Activated naive CD4-positive, alpha-beta T cell treated with anti-CD3 and anti-CD28 coated beads for 36 hours (primary cell): ENCODE measurements at places on chromosomes 16 and 17. TPM values are rescaled to one million over a fixed set of nuclear protein-coding genes. Genes with fewer than 3 reads are reported as not detected.

DNA sequence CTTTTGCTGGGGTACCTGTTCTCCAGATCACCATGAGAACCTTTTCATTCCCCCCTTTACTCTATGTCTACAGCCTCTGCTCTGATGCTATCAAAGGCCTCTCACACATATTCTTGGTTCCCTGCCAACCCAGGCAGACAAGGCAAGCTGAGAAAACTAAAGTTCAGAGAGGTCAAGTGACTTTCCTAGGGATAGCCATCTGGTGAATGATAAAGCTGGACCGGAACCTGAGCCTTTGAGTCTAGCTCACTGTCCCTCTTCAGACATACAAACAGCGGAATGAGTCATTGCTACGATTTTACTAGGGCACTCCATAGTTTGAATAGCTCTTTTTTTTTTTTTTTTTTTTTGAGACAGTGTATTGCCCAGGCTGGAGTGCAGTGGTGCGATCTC is 73.3 kb downstream of the XYLT1 start:
- no peaks in the 10 kb centered on the region for H3K36me3 ChIP-seq
- peaks cover 22% of the 10 kb centered on the region for H3K4me1 ChIP-seq
- no peak overlapping the region for H3K4me3 ChIP-seq
- no peaks in the 10 kb centered on the region for H3K27me3 ChIP-seq
- no peak for DNase-seq
- no peak overlapping the region for H3K27ac ChIP-seq

GRCh38 chr16:56609463-56609921 is 1.1 kb downstream of the MT2A start:
- H3K36me3 ChIP-seq = no peaks in the 10 kb centered on the region
- H3K4me1 ChIP-seq = peaks cover 72% of the 10 kb centered on the region
- peak overlapping the region; percentile 88 for H3K27ac ChIP-seq
- no peaks in the 10 kb centered on the region for H3K27me3 ChIP-seq

DNA sequence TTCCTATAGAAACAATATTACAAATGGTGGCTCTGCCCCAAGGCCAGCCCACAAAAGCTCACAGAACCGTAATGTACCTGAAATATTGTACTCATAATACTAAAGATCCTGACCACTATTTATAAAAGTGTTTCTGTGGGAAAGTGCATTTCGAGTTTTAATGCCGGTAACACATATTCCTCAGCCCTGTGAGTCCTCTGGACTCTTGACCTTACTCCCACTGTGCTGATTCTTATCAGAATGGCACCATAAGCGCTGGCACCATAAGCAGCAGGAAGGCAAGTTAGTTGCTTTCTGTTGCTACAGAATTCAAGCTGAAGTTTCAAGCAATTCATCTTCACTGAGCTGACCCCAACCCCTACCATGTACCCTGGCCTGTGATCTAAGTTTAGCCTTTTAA is 36.4 kb upstream of the MED13 start:
- H3K4me3 ChIP-seq = no peak overlapping the region
- no peaks in the 10 kb centered on the region for H3K36me3 ChIP-seq
- no peaks in the 10 kb centered on the region for H3K27me3 ChIP-seq

GRCh38 chr16:28529124-28529523 is 9.7 kb downstream of the NUPR1 start:
- no peaks in the 10 kb centered on the region for H3K27me3 ChIP-seq
- H3K36me3 ChIP-seq = no peaks in the 10 kb centered on the region
- DNase-seq = no peak
- no peak overlapping the region for H3K4me3 ChIP-seq
- no peak overlapping the region for H3K27ac ChIP-seq

- no peak overlapping the region for H3K27ac ChIP-seq
- H3K36me3 ChIP-seq = no peaks in the 10 kb centered on the region
- H3K27me3 ChIP-seq = peaks cover 3% of the 10 kb centered on the region
- DNase-seq = no peak
- no peak overlapping the region for H3K4me3 ChIP-seq
- H3K4me1 ChIP-seq = peaks cover 9% of the 10 kb centered on the region
Observed at GRCh38 chr17:47232465-47232864, 21.2 kb upstream of the ITGB3 start.

- no peak overlapping the region for H3K4me3 ChIP-seq
- peaks cover 37% of the 10 kb centered on the region for H3K36me3 ChIP-seq
- H3K27me3 ChIP-seq = no peaks in the 10 kb centered on the region
- H3K4me1 ChIP-seq = no peaks in the 10 kb centered on the region
Observed at GRCh38 chr17:62597920-62598319, 29.6 kb upstream of the MRC2 start.

DNA sequence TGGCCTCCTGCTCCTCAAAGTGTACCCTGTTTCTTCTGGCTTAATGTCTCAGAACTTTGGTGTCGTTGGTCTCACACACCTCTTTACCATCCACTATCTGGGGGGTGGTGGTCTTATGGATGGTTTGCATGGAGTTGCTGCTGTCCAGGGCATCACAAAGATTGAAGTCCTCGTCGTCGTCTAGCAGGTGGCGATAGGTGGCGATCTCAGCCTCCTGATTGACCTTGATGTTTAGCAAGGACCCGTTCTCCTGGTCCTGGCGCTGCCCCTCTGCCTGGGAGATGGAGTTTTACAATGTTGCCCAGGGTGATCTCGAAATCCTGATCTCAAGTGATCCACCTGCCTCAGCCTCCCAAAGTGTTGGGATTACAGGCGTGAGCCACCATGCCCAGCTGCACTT is 31.1 kb upstream of the HELZ start:
- DNase-seq = no peak
- no peak overlapping the region for H3K27ac ChIP-seq
- H3K36me3 ChIP-seq = no peaks in the 10 kb centered on the region
- no peaks in the 10 kb centered on the region for H3K4me1 ChIP-seq
- no peak overlapping the region for H3K4me3 ChIP-seq

GRCh38 chr16:57998486-57998885 is 2.0 kb downstream of the ZNF319 start:
- peak; percentile 78 for DNase-seq
- no peaks in the 10 kb centered on the region for H3K27me3 ChIP-seq
- H3K4me3 ChIP-seq = peak overlapping the region; percentile 74
- H3K27ac ChIP-seq = peak overlapping the region; percentile 66

DNA sequence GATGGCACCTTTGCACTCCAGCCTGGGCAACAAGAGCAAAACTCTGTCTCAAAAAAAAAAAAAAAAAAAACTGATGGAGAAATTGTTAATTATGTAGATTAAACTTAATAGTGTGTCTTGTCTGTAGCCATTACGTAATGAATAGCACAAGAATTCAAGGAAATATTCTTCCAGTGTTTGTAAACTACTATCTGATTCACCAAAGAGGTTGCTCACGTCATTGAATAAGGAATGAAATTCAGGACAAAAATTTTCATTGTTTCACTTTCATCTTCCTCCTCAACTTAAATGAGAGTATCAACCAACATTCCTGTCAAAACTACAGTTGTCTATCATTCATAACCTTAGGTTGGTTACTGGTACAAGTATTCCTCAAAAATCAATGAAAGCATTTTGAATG is 30.7 kb upstream of the MYO18A start:
- no peak for DNase-seq
- H3K36me3 ChIP-seq = no peaks in the 10 kb centered on the region
- H3K27ac ChIP-seq = no peak overlapping the region
- H3K4me3 ChIP-seq = no peak overlapping the region
- no peaks in the 10 kb centered on the region for H3K27me3 ChIP-seq
- H3K4me1 ChIP-seq = no peaks in the 10 kb centered on the region

- no peaks in the 10 kb centered on the region for H3K4me1 ChIP-seq
- H3K36me3 ChIP-seq = no peaks in the 10 kb centered on the region
- H3K27me3 ChIP-seq = no peaks in the 10 kb centered on the region
- no peak overlapping the region for H3K27ac ChIP-seq
- DNase-seq = peak; percentile 52
Observed at GRCh38 chr17:10226930-10227695, 28.7 kb upstream of the GAS7 start.

DNA sequence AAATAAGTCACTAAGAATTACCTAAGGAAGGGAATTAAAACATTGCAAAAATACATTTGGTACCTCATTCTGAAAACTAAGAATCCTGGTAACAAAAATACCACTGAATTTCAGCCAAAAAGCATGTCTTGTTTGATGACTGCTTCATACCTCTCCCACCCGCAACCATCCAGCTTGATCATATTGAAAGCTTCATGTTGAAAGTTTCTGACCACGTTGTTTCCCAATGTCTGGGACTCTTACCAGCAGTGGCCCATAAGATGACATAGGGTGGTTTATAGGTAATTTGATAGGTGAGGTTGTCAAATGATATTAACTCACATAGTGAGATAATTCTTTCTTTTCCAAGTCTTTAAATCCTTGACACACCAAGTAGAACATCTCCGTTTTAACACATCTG is 139.3 kb downstream of the CDH11 start:
- no peaks in the 10 kb centered on the region for H3K36me3 ChIP-seq
- no peaks in the 10 kb centered on the region for H3K27me3 ChIP-seq
- no peak for DNase-seq

DNA sequence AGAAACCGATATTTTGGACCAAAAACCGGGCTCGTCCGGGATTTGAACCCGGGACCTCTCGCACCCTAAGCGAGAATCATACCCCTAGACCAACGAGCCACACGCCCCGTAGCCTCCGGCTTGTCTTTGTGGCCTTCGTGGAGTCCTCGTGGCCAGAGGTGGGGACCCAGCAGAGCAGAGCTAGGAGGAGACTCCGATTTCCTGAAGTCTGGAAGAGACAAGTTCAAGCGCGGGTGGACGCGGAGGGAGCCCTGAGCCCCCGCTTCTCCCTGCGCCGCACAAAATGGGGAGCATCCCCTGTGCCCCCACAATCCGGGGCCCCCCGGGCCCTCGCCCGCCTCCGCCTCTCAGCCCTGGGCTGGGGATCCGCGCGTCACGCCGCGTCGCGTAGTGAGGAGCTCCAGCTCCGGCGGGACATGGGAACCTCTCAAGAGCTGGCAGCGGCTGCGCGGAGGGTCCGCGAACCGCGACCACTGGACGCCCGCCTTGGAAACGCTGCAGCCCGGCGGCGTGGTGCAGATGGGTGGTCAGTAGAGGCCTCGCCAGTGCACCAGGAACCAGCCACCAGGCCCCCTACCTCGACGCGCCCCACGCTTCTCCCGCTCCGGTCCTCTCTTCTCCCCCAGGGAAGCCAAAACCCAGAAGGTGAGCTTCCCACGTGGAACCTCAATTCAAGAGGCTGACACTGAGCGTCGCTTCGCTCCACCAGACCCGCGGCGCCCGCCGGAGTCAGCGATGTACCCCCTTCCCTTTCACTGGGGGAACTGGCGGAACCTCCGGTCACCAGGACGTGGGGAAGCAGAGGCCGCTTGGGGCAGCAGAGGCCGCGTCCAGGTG is 5.2 kb upstream of the OR1F1 start:
- H3K4me3 ChIP-seq = peak overlapping the region; percentile 81
- H3K27ac ChIP-seq = peak overlapping the region; percentile 81
- DNase-seq = peak; percentile 72
- peaks cover 1% of the 10 kb centered on the region for H3K36me3 ChIP-seq
- peaks cover 24% of the 10 kb centered on the region for H3K4me1 ChIP-seq

DNA sequence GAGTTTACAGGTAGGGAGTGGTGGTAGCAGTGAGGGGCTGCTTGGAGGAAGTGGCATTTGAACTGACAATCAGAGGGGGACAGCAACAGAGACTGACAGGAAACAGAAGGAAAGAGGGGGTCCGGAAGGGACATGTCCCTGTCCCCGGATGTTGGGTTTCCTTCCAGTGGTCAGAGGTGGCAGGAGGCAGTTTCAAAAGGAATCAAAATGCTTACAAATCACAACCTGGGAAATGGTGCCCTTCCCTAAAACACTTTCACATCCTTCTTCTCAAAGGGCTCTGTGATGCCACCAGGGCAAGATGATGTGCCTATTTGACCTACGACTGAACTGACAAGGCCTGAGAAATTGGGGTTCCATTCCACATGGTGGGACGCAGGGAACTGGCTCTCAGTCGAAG is 19.7 kb downstream of the ADGRG1 start:
- no peak overlapping the region for H3K4me3 ChIP-seq
- H3K27me3 ChIP-seq = no peaks in the 10 kb centered on the region
- DNase-seq = no peak
- H3K36me3 ChIP-seq = no peaks in the 10 kb centered on the region
- H3K4me1 ChIP-seq = peaks cover 17% of the 10 kb centered on the region

- H3K4me3 ChIP-seq = no peak overlapping the region
- H3K4me1 ChIP-seq = no peaks in the 10 kb centered on the region
- no peaks in the 10 kb centered on the region for H3K36me3 ChIP-seq
- H3K27ac ChIP-seq = no peak overlapping the region
- no peak for DNase-seq
Observed at GRCh38 chr16:20225228-20225733, 102.0 kb downstream of the GP2 start.

DNA sequence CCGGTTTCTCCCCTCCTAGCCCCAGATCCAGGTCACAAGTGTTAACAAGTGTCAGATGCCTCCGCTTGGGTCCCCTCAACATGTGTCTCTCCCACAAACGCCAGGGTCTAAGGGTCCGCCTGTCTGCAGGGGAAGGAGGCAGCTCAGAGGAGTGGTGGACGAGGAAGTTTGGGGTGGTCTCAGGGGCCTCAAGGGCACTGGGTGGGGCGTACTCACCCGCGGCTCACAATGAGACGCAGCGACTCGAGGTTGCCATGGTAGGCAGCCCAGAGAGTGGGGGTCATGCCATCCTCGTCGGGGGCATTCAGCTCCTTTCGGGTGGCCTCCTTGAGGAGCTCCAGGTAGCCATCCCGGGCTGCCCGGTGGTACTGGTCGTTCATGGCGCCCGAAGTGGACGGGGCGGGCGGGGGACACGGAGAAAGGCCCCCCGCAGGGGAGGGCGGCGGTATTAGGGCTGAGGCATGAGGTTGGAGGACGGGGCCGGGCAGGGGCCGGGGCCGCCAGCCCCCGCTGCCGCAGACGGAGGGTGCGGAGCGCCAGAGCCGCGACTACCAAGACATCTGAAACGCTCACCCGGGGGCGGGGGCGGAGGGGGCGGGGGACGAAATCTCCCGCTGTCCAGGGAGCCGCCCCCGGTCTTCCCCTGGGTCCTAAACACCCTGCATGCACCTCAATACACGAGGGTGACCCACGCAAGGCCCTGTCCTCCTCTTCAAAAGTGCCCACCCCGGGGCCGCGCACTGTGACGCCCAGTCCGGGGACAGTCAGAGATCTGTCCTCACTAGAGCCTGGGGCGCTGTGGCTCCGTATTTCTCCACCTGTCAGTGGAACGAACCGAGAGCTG is at the start of gene USH1G:
Gene USH1G (minus strand): TSS at position 562 of the 844 bp plus-strand sequence. CDS start 182 bp downstream, at position 380.
- H3K27ac ChIP-seq = no peak within 1 kb of the TSS
- no peaks in the 10 kb centered on the region for H3K36me3 ChIP-seq
- H3K27me3 ChIP-seq = peaks cover 44% of the 10 kb centered on the region
- H3K4me1 ChIP-seq = peaks cover 9% of the 10 kb centered on the region
- no peak for DNase-seq
- H3K4me3 ChIP-seq = no peak within 1 kb of the TSS

DNA sequence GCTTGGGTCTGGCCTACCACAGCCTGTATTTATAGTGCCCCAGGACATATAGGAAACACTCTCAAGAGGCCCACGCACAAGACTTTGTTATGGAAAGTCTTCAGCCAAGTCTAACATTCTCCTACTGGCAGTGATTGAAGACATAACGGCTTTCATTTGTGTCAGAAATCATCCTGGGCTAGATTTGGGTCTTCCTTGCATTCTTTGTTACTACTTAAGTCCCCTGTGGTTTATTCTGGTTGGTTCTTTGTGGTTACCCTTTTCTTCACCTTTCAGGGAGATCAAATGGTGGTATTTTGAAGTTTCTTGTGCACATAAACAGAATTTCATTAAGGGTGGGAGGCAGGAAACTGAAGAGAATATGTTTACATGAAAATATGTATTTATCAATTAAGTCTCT is 37.7 kb downstream of the REXO5 start:
- H3K36me3 ChIP-seq = peaks cover 21% of the 10 kb centered on the region
- H3K4me1 ChIP-seq = peaks cover 21% of the 10 kb centered on the region
- no peak for DNase-seq
- H3K27ac ChIP-seq = peak overlapping the region; percentile 30
- H3K27me3 ChIP-seq = no peaks in the 10 kb centered on the region

The TMEM92 gene
- total RNA-seq = not detected

The PLEKHH3 gene
- 0.62 TPM for total RNA-seq

The CNGB1 gene
- not detected for total RNA-seq

The C1QL1 gene
- total RNA-seq = 0.40 TPM

The TMC7 gene
- total RNA-seq = not detected

The EVPLL gene
- not detected for total RNA-seq

The ASPHD1 gene
- 1.3 TPM for total RNA-seq

The KCNG4 gene
- not detected for total RNA-seq
